ENCODE measurements at places on chromosomes 1 and 21. TPM values are rescaled to one million over a fixed set of nuclear protein-coding genes. Genes with fewer than 3 reads are reported as not detected.

- H3K36me3 ChIP-seq: peaks cover 5% of the 10 kb centered on the region
- DNase-seq: no peak
- H3K27ac ChIP-seq: no peak overlapping the region
- no peak overlapping the region for H3K4me3 ChIP-seq
Observed at GRCh38 chr1:18951818-18952391, 4.6 kb downstream of the IFFO2 start.

- H3K4me3 ChIP-seq: no peak overlapping the region
- peaks cover 6% of the 10 kb centered on the region for H3K4me1 ChIP-seq
- H3K27ac ChIP-seq: no peak overlapping the region
- peaks cover 25% of the 10 kb centered on the region for H3K27me3 ChIP-seq
Observed at GRCh38 chr1:201939148-201939547, 7.2 kb downstream of the LMOD1 start.

The CACNA1E gene
- total RNA-seq: not detected

The STUM gene
- total RNA-seq: not detected

The CSMD2 gene
- not detected for total RNA-seq

DNA sequence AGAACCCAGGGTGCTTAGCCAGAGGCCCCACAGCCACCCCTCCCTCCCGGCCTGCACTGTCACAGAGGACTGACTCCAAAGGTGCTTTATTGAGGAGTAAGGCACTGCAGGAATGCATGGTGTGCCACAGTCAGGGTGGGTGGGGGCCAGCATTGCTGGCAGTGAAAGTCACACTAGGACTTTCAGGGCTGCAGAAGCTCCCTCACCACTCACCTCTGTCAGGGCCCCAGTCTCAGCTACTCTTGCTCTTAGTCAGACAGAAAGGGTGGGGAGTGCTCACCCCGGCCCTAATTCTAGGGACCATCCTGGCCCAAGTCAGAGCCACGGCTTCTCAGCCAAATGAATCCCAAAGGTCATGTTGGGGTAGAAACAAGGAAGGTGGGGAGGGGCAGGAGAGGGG, 19.4 kb downstream of the KNCN start:
- no peak for DNase-seq
- peaks cover 70% of the 10 kb centered on the region for H3K27me3 ChIP-seq
- H3K4me3 ChIP-seq: no peak overlapping the region

DNA sequence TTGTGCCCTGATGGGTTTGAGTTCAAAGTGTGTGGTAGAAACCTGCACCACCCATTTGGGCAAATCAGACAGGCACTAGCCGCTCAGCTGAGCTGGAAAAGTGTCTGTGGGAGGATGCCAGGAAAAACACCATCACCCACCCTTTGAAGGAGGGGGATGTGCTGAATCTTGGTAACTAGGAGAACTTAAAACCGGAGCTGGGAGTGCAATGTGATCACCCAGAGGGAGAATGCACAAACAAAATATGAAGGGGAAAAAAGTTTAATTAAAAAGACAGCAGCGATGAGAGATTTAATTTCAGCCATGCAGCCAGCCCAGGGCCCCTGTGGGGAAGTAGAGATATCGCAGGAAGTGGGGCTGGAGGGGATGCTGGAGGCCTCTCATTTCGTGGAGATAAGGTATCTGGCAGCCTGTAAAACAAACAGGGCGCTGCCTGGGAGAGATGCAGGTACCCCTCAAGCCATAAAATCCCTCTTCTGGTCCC, 86.8 kb upstream of the BCAR3 start:
- no peaks in the 10 kb centered on the region for H3K27me3 ChIP-seq

DNA sequence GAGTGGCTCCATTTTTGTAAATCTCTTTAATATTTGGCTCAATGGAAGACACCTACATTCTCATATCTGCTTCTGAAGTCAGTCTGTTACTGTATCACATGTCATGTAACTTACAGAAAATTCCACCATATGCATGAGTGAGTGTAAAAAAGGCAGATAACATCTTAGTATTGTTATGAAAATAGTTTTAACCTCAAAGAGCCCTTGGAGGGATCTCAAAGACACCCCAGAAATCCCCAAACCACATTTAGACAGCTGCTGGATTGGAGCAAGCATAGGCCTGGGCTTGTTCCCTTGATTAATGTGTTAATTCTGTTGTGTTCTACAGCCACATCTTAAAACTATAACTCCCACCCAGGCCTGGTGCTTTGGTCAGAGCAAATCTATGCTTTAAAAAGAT, 16.9 kb downstream of the MACO1 start:
- DNase-seq: no peak
- no peaks in the 10 kb centered on the region for H3K36me3 ChIP-seq
- no peak overlapping the region for H3K27ac ChIP-seq
- H3K4me3 ChIP-seq: no peak overlapping the region
- no peaks in the 10 kb centered on the region for H3K27me3 ChIP-seq

All from Calu3 (cell line).